Activated T-cell treated with anti-CD3 and anti-CD28 coated beads for 4 hours (primary cell): ENCODE measurements at places on chromosomes 5 and 9.
A peak's percentile ranks its signal among the peaks of the same experiment; 100 is the strongest.

- DNase-seq = no peak
Observed at GRCh38 chr9:136607334-136607919, 55.3 kb upstream of the EGFL7 start.

GRCh38 chr9:32403567-32404260 lies 19.3 kb downstream of the ACO1 start:
- no peak for DNase-seq

- DNase-seq = no peak
Observed at GRCh38 chr9:136728548-136729123, 14.1 kb downstream of the LCN10 start.

DNA sequence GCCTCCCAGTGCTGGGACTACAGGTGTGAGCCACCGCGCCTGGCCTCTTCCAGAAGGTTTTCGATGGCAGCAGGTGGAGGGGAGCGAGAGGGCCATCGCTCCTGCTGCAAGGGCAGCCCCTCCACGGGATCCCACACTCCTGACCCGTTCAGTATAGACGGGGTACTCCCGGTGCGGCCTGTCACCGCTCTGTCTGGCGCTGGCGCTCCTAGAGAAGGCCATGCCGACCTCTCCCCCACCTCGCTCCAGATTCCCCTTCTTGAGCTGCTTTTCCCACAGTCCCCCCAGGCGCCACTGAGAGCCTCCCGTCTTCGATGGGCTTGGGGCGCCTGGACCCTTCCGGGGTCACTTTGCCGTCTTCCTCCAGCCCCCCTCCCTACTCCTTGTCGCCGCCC lies 4.3 kb upstream of the SQSTM1 start:
- DNase-seq = no peak

DNA sequence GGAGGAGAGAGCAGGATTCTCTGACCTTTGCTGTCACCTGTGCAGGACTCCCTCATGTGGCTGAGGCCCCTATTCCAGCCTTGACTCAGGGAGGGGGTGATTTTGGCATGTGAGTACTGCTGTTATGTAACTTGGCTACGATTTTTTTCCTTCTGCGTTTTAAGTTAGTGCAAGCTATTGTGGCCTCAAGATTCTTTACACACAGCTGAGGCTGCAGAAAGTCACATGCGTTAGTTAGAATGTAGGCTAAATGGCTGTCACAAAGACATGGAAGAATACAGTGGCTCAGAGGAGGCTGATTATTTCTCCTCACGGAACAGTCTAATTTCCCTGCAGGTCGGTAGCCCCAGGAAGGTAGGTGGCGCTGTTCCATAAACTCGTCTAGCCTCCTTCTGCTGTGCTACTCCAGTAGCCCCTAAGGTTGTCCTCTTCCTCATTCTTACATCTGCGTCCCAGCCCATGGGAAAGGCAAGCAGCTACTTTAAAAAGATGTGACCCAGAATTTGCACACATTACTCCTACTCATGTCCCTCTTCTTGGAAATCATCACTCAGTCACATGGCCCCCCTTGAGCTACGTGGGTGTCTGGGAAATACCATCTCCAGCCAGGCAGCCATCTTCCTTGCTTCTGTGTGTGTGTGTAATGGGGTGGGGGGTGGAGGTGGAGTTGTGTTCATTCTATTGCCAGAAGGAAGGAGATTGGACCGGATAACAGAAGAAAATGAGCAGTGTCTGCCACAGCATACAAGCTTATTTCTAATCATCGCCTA lies 486.6 kb downstream of the CCDC171 start:
- DNase-seq = no peak

- no peak for DNase-seq
Observed at GRCh38 chr9:69980591-69980990, 63.1 kb upstream of the MAMDC2 start.

- no peak for DNase-seq
Observed at GRCh38 chr9:77424993-77425392, 223.1 kb downstream of the GNA14 start.

GRCh38 chr5:179177711-179178575 lies 117.8 kb downstream of the ZNF354C start:
- no peak for DNase-seq

DNA sequence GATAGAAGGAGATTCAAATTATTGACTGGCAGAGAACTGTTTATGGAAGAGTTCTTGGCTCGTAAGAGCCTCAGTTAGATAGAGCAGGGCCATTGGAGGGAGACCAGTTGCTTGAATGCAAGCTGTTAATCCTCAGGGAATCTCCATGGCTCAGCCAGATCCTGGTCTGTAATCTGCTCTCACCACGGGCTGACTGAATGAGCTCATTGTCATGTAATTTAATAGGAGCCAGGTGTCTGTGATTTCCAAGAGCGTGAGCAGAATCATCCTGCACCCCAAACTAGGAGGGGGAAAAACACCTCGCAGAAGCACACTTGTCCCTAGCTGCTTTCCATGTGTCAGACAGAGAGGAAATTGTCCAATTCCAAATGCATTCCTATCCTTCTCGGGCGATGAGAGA lies 19.1 kb upstream of the KCNMB1 start:
- DNase-seq = no peak

GRCh38 chr5:111072949-111073682 lies 1.6 kb downstream of the TSLP start:
- peak; percentile 69 for DNase-seq

DNA sequence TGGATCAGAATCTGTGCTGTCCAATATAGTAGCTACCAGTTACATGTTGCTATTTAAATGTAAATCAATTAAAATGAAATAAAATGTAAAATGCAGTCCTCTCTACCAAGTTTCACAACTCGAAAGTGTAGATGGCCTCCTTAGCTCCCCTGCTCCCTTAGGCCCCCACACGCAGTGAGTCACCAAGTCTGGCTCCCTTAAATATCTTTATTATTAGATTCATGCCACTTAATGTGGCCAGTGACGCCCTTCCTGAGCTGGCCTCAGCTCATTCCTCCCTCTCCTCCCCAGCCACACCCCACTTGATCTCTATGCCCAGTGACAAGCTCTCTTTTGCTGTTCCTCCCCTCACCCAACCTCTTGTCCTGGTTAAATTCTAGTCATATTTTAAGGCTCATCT lies 88.4 kb upstream of the DNAH5 start:
- no peak for DNase-seq

DNA sequence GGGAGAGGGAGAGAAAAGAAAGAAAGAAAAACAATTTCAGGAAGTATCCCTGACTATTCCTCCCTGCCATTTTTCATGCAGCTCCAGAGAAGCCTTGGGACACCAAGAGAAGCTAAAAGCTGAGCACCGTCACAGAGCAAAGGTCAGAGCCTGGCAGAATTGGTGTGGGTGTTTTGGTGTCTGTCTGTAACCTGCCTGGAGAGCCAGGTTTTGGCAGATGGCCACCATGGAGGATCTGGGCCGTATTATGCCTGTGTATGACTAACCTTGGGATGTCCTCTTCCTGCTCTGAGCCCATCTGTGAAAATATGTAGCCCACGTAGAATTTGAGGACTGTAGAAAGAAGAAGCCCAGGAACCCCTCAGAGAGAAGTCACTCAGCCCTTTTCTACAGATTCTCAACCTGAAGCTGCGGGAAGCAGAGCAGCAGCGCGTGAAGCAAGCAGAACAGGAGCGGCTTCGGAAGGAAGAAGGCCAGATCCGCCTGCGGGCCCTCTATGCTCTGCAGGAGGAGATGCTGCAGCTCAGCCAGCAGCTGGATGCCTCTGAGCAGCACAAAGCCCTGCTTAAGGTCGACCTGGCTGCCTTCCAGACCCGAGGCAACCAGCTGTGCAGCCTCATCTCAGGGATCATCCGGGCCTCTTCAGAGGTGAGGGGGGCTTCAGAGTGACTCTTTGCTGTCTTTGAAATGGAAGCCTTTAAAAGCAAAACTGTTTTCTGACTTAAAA lies 18.8 kb downstream of the GLE1 start:
- DNase-seq = no peak

GRCh38 chr5:127876384-127876783 lies 173.2 kb downstream of the CCDC192 start:
- no peak for DNase-seq

DNA sequence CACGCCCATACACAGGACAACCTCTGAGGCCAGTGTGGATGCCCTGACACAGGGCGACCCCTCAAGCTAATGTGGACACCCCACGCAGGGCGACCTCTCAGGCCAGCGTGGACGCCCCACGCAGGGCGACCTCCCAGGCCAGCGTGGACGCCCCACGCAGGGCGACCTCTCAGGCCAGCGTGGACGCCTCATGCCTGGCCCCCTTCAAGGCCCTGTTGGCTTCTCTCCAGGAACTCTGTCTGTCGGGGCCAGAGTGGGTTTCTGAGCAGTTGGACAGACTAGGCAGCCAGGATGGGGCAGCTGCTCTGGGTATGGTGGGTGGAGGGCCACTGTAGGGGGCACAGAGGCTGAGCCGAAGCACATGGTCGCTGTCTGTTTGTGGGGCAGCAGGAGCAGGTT lies 47.4 kb downstream of the LMX1B start:
- no peak for DNase-seq

GRCh38 chr5:157978061-157978460 lies 119.1 kb upstream of the CLINT1 start:
- no peak for DNase-seq

DNA sequence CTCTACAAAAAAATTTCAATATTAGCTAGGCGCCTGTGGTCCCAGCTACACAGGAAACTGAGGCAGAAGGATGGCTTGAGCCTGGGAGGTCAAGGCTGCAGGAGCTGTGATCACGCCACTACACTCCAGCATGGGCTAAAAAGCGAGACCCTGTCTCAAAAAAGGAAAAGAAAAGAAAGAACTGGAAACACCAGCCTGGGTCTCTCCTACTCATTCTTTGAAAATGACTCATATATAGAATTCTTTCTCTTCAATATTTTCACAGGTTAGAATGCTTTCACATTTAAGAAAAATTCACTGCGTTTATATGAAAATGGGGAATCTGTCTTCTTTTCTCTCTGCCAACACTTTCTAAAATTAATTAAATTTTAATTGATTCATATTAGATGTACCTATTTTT lies 115.6 kb downstream of the TRPM6 start:
- no peak for DNase-seq

GRCh38 chr5:132839426-132840301 lies 9.2 kb upstream of the SHROOM1 start:
- DNase-seq = no peak

DNA sequence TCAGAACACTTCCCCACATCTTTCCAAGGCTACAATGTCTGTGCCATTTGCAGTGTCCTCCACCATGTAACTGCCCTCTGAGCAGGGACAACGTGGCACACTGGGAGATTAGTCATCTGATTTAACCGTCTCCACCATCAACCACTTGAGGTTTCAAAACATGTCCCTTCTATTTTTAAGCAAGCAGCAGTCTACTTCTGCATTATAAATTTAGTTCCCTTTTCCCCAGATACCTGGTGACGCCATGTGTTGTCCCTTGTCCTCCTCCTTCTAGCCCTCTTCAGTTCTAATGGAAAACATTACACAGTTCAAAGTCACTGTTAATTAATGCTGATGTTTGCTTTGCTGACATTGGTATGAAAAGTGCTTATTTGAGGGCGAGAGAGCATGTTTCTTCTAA lies 52.8 kb downstream of the ATP10B start:
- no peak for DNase-seq

DNA sequence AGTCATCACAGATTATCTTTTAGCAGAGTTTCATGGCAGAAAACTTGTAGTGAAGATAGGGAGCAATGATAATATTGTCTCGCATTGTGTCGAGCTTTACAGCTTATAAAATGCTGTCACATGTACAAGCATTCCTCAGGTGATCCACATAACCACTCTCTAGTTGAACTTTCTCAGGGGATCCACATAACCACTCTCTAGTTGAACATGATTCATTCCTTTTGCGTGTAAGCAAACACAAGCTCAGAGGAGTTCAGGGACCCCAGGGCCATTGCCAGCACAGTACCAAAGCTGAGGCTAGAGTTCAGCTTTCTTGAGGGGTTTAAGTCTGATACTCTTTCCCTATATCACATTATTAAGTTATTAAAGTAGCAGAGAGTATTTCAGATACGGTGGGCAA lies 86.7 kb downstream of the CDH6 start:
- DNase-seq = no peak

GRCh38 chr5:132054031-132054696 lies 6.3 kb upstream of the IL3 start:
- no peak for DNase-seq

DNA sequence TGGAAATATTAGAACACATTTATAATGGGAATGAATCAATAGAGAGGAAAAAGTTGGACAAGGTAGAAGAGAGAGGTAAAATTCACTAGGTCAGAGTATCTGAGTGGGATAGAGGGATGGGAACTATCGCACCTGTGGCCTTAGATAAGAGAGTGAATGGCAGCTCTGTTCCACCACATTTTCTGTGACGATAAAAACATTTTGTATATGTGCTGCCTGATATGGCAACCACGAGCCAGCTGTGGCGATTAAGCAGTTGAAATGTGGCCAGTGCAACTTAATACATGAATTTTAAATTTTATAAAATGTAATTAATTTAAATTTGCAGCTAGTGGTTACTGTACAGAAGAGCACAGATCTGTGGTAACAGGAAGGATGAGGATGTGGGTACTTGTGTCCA lies 46.7 kb downstream of the ZNF354A start:
- no peak for DNase-seq

- DNase-seq = no peak
Observed at GRCh38 chr5:80934751-80935150, 25.4 kb upstream of the RASGRF2 start.

DNA sequence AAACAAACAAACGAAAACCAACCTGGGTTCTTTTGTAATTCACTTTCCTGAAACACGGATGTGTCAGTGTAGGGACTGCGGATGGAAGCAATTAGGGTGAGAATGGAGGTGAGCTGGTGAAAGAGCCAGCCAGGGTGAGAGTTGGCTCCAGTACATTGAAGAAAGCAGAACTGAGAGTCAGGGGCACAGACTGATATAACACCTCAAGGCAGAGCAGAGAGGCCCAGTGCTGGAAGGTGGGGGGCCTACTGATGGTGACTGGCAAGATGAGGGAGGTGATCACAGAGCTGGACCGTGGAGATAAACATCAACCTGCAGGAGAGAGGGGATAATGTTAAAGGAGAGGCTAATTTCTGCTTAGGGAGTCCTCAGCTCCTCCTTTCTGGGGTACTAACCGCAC lies 221.1 kb downstream of the MAN2A1 start:
- no peak for DNase-seq

DNA sequence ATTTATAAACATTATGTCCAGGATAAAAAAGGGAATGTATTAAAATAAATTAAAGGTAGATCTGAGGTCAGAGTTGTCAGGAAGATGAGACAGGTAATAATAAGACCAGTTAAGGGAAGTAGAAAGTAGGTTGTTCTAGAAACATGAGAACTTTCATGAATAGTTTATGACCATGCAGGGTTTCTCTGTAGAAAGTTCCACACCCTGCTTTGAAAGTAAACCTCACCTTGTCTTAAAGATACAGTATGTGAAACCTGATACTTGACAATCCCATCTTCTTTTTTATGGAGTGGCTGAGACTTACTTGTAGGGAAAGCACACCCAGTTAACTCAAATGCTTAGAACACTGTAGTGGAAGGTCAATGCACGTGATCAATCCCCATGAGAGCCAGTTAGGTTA lies 260.6 kb upstream of the ZNF462 start:
- DNase-seq = no peak

DNA sequence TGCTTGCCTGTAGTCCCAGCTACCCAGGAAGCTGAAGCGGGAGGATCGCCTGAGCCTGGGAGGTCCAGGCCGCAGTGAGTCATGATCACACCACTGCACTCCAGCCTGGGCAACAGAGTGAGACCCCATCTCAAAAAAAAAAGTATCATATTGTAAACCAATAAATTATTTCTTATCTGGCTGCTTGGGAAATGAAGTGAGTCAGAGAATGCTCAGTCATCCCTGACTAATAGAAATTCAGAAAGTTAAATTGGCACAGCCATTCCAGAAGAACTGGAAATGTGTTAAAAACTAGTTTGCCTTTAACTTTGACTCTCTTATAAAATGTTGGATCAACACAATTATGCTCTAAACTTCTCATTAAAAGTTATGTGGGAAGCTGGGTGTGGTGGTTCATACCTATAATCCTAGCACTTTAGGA lies 9.8 kb upstream of the GNE start:
- no peak for DNase-seq
